ENCODE measurements at places on chromosomes 1 and 21. TPM values are rescaled to one million over a fixed set of nuclear protein-coding genes. Genes with fewer than 3 reads are reported as not detected.
A peak's percentile ranks its signal among the peaks of the same experiment; 100 is the strongest.

UBASH3A gene
- 86.0 TPM for total RNA-seq

S1PR1 gene
- 71.0 TPM for total RNA-seq

NBPF19 gene
- 20.3 TPM for total RNA-seq

CYP4A11 gene
- not detected for total RNA-seq

RSPO1 gene
- total RNA-seq, result not detected

TAGLN2 gene
- 578 TPM for total RNA-seq

SPRR5 gene
- not detected for total RNA-seq

FCRL2 gene
- not detected for total RNA-seq

NADK gene
- 81.8 TPM for total RNA-seq

DNA sequence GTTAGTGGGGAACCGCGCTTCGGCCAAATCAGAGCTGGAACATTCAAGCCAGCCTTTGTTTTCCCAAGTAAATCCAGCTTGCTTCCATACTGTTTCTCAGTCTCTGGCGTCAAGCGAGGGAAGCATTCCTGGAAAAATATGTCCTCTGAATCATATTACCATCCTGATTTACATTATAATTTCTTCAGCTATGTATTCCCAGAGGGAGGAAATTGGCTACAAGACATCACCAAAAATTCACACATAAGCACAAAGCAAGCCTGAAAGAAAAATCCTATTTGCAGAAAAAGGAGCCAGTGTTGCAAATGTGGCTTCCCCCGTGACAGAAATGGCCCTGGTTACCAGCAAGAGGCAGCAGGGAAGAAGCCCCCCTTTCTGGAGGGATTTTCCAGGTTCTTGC is 233.3 kb downstream of the KCNJ6 start:
- H3K27me3 ChIP-seq, result peaks cover 9% of the 10 kb centered on the region
- H3K36me3 ChIP-seq, result no peaks in the 10 kb centered on the region
- DNase-seq, result no peak
- H3K27ac ChIP-seq, result no peak overlapping the region
- H3K4me3 ChIP-seq, result no peak overlapping the region

- no peak overlapping the region for H3K27ac ChIP-seq
- no peaks in the 10 kb centered on the region for H3K36me3 ChIP-seq
- no peak for DNase-seq
- no peak overlapping the region for H3K4me3 ChIP-seq
- no peaks in the 10 kb centered on the region for H3K27me3 ChIP-seq
Observed at GRCh38 chr1:4931486-4931885, 277.1 kb downstream of the AJAP1 start.

DNA sequence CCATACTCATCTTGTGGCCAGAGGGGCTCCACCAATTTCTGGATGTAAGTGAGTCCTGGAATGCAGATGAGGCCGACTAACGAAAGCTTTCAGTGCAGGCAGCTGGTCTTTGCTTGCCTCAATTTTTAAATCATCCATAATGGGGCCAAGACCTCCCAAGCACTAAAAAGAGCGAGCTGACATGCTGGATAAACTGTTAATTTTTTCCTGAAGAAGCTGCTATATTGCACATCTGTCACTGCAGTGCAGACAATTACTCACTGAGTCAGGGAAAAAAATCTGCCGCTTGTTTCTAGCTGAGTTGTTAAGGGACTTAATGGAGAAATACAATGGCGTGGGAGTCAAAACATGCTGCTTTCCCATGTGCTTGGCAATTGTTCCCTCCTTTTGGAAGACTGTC is 205.5 kb downstream of the GPATCH2 start:
- H3K27ac ChIP-seq, result no peak overlapping the region
- no peak overlapping the region for H3K4me3 ChIP-seq
- no peaks in the 10 kb centered on the region for H3K4me1 ChIP-seq
- no peak for DNase-seq
- no peaks in the 10 kb centered on the region for H3K27me3 ChIP-seq

DNA sequence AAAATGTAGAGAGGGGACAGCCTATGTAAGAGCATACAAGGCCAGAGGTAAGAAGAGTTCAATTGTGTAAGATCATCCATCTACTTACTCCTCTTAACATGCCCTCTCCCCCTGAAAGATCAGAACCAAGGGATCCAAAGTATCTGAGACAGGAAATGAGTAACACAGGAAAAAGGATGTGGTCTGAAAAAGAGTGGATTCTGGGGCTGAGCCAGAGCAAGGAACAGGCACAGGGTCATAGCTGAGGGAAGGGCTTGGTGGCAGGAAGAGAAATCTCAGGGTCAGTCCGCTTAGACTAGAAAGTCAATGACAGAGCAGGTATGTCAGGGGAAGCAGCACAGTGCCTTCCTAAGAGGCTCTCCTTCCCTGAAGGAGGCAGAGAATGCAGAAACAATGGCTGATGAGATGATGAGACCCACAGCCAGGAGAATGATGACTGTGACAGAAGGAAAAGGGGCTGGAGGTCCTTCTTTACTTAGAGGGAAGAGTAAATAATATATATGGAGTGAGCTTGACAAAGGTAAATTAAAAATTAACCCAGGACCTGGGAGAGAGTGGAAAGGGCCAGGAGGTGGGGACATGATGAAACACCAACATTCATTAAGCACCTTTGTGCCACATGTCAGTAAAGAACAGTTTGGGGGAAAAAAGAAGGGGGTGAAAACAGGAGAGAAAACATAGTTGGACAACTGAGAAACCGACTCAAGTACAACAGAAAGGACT is 26.2 kb upstream of the A3GALT2 start:
- peaks cover 33% of the 10 kb centered on the region for H3K36me3 ChIP-seq
- H3K27me3 ChIP-seq, result peaks cover 3% of the 10 kb centered on the region
- peaks cover 51% of the 10 kb centered on the region for H3K4me1 ChIP-seq
- H3K4me3 ChIP-seq, result peak overlapping the region; percentile 86
- H3K27ac ChIP-seq, result peak overlapping the region; percentile 67

GRCh38 chr1:63506782-63507181 is 16.2 kb downstream of the ITGB3BP start:
- H3K4me1 ChIP-seq, result peaks cover 2% of the 10 kb centered on the region
- H3K36me3 ChIP-seq, result peaks cover 44% of the 10 kb centered on the region
- no peak overlapping the region for H3K4me3 ChIP-seq
- no peak for DNase-seq
- no peak overlapping the region for H3K27ac ChIP-seq
- H3K27me3 ChIP-seq, result no peaks in the 10 kb centered on the region

- DNase-seq, result no peak
- no peak overlapping the region for H3K27ac ChIP-seq
- H3K4me1 ChIP-seq, result no peaks in the 10 kb centered on the region
- no peaks in the 10 kb centered on the region for H3K36me3 ChIP-seq
Observed at GRCh38 chr21:18350216-18350615, 53.4 kb downstream of the TMPRSS15 start.

GRCh38 chr1:170853867-170854266 is 81.5 kb upstream of the MROH9 start:
- H3K27ac ChIP-seq, result no peak overlapping the region
- H3K4me1 ChIP-seq, result no peaks in the 10 kb centered on the region
- no peak for DNase-seq
- no peak overlapping the region for H3K4me3 ChIP-seq

- H3K36me3 ChIP-seq, result no peaks in the 10 kb centered on the region
- DNase-seq, result peak; percentile 45
- H3K4me1 ChIP-seq, result peaks cover 3% of the 10 kb centered on the region
Observed at GRCh38 chr1:24111996-24112779, at the start of gene MYOM3. TSS of gene MYOM3 (minus strand) at chr1:24112135. CDS start at chr1:24108636, 3,499 bp downstream.

- no peak overlapping the region for H3K4me3 ChIP-seq
- H3K27me3 ChIP-seq, result no peaks in the 10 kb centered on the region
- DNase-seq, result no peak
Observed at GRCh38 chr1:5304702-5305101, 650.3 kb downstream of the AJAP1 start.

DNA sequence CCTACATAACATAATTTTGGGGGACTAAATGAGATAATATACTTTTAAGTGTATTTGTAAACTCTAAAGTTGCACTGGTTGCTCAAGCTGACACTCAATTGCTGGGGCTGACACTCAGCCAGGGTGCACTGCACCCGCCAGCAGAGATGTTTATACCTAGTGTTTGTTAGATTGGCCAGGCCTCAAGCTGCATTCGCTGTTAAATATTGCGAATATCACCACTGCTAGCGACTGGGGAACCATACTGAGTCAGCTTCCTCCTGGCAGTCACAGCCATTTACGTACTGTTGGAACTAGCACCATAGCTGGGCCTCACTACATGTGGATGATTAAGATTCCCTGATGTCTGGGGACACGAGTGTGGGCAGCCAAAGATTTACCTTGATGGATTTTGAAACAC is 12.7 kb upstream of the RWDD3 start:
- H3K27me3 ChIP-seq, result peaks cover 8% of the 10 kb centered on the region
- no peak overlapping the region for H3K4me3 ChIP-seq
- no peaks in the 10 kb centered on the region for H3K36me3 ChIP-seq
- H3K4me1 ChIP-seq, result no peaks in the 10 kb centered on the region
- no peak overlapping the region for H3K27ac ChIP-seq

DNA sequence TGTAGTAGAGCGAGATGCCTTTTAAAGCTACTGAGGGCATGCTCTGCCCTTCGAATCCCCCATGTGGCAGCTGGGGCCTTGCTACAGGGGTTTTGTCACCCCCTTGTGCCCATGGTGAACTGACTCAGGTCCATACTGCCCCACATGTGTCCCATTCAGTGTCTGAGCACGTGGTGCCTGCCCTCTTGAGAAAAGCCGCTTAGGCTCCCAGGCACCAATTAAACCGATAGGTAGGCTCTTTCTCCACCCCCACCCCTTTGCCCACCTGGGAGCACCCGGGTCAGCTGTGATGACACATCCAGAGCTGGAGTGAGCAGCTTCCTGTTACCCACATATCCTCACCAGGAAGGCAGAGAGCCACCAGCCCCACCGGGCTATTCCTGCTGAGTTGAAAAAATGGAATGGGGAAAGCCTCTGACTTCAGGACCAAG is 30.5 kb downstream of the TMCC2 start:
- H3K36me3 ChIP-seq, result no peaks in the 10 kb centered on the region
- no peak for DNase-seq
- H3K4me1 ChIP-seq, result peaks cover 19% of the 10 kb centered on the region
- H3K27ac ChIP-seq, result no peak overlapping the region

DNA sequence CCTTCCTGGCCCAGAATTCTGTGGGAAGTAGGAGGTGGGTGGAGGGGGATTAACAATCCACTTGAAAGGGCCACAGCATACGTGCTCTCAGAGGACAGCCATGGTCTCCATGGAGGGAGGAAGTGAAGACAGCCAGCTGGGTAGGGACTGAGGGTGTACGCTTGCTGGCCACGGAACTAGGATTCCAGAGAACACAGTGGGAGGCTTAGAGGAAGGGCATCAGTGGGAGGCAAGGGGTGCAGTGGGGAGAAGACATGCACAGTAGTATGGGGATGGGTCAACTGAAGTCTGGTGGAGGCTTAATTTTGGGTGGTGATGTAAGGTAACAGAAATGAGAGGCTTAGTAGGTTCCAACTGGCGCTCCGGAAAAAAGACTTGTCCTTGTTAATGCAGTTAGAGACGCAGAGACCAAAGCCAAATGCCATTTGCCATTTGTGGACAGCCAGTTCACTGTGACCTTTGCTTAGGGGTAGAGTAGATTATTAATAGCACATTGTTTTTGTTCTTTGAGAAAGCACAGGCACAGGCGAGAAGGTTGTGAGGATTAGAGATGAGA is 103.0 kb downstream of the ZSCAN20 start:
- H3K4me3 ChIP-seq, result no peak overlapping the region
- H3K36me3 ChIP-seq, result no peaks in the 10 kb centered on the region
- no peak overlapping the region for H3K27ac ChIP-seq
- no peak for DNase-seq
- H3K27me3 ChIP-seq, result peaks cover 3% of the 10 kb centered on the region

DNA sequence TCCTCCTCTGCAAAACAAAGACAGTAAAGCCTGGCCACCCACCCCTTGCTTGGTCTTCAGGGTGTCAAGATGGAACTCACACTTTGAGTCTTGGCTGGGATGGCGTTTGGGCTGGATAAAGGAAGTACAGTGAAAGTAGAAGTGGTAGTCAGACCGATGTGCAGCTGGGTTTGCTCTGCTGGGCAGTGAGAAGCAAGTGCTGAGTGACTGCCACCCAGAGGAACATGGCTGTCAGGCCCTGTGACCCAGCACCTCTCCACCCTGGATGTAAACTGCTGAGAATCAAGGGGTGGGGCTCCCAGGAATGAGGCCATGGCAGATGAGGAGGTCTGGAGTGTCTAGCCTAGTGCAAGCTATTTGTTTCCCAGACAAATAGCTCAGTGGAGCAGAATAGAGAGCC is 51.2 kb downstream of the POFUT2 start:
- H3K36me3 ChIP-seq, result no peaks in the 10 kb centered on the region
- DNase-seq, result no peak
- H3K27me3 ChIP-seq, result peaks cover 48% of the 10 kb centered on the region
- H3K4me1 ChIP-seq, result peaks cover 2% of the 10 kb centered on the region
- H3K27ac ChIP-seq, result no peak overlapping the region
- no peak overlapping the region for H3K4me3 ChIP-seq

DNA sequence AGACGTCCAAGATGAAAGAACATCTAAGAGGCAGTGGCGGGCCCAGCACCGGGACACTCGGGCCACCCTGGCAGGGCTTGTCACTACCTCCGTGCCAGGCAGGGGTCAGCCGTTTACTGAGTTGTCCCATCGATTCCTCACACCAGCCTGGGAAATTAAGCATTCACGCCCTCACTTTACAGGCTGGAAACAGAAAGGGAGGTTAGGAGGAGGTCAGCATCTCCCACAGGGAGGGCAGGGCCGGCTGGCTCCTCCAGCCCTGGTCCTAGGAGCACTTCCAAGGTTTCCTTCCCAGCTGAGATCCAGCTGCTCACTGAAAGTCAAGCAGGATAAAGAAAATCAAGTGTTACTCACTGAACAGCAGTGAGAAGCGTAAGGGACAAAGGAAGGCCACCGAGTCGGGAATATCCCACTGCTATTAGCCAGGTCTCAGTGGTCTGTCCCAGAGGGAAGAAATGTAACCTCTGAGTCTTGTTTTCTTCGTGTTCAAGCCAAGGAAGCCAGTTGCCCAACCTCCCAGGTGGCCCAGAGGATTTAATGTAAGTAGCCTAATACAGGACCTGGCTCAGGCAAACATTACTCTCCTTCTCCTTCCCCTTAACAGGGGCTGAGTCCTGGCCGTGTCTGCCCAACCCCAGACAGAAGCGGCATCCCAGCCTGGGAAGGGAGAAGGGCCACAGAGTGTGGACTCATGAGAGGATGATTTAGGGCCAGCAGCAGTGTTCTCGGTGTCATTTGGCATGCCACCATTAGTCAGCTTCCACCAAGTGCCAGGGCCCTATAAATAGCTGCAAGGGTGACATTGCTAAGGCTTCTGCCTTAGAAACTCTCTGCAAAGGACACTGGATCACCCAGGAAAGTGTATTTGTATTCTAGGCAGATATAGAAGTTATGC is 203.1 kb upstream of the GALNT2 start:
- H3K4me1 ChIP-seq, result peaks cover 4% of the 10 kb centered on the region
- no peaks in the 10 kb centered on the region for H3K36me3 ChIP-seq
- DNase-seq, result no peak
- H3K27ac ChIP-seq, result no peak overlapping the region
- H3K27me3 ChIP-seq, result peaks cover 1% of the 10 kb centered on the region

DNA sequence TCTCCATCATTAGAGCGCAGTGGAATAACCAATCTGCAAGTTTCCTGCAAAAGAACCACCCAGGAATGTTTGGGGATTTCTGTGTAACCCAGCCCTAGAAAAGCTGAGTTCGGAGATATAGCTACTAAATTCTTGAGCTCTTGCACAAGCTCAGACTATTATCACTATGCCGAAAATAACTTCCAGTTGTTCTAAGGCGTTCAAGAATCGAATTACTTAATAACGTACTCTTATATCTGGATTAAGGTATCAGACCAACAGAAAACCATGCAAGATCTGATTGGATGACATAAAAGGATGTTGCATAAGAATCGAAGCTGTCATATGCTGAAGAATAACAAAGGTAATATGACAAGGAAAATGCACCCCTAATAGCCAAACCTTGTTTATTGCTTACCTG is 7.5 kb upstream of the LAMC2 start:
- DNase-seq, result no peak
- peaks cover 3% of the 10 kb centered on the region for H3K4me1 ChIP-seq
- no peak overlapping the region for H3K27ac ChIP-seq
- H3K4me3 ChIP-seq, result no peak overlapping the region
- no peaks in the 10 kb centered on the region for H3K36me3 ChIP-seq
- peaks cover 8% of the 10 kb centered on the region for H3K27me3 ChIP-seq
